Esophagus muscularis mucosa (tissue), 4 donors: ENCODE measurements at places on chromosomes 2 and 18. TPM values are rescaled to one million over a fixed set of nuclear protein-coding genes. Genes with fewer than 3 reads are reported as not detected.
A peak's percentile ranks its signal among the peaks of the same experiment; 100 is the strongest.

GRCh38 chr2:236696834-236697233 is 127.2 kb downstream of the ACKR3 start:
- H3K36me3 ChIP-seq = no peaks in the 10 kb centered on the region
- no peaks in the 10 kb centered on the region for H3K4me1 ChIP-seq
- no peak overlapping the region for H3K27ac ChIP-seq
- no peak overlapping the region for H3K4me3 ChIP-seq

DNA sequence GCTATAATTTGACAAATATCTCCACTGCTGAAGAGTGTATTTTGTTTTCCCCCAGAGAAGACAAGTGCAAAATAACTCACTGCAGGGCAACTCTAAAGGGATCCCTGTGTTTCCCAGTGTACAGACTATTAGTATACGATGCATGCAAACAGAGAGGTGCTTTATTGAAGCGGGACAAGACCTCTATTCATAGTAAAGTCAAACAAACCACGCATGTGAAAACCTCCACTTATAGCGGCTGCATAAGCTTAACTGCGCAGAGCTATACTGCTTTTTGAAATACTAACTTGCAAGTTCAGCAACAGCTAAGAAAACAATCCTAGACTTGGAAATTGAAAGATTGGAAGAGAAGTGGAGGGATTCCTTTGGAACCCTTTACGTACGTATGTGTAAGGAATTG is 15.6 kb downstream of the RNF144A start:
- H3K4me3 ChIP-seq = no peak overlapping the region
- peaks cover 9% of the 10 kb centered on the region for H3K4me1 ChIP-seq
- DNase-seq = peak; percentile 31
- H3K27me3 ChIP-seq = no peaks in the 10 kb centered on the region

ZNF804A gene
- not detected for total RNA-seq

GRCh38 chr2:215105607-215106354 is 32.6 kb downstream of the ABCA12 start:
- no peak overlapping the region for H3K4me3 ChIP-seq
- DNase-seq = no peak
- no peaks in the 10 kb centered on the region for H3K36me3 ChIP-seq
- H3K4me1 ChIP-seq = no peaks in the 10 kb centered on the region
